ENCODE measurements at places on chromosomes 5 and 9.

DNA sequence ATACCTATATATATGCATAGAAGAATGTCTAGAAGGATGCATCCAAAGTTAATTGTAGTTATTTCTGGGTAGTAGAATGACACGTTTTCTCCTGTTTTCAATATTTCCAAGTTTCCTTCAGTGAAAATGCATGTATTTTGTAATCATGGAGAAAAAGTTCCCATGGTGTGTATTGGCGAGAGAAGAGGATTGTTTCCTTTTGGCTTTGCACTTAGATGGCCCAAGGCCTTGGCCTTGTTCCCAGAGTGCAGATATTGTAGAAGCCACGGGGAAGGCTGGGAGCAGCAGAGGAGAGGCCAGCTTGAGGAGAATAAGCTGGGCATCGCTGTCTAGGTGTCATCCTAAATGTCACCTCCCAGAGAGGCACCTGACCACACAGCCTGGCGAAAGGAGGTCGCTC is 44.0 kb downstream of the IRF1 start:
- DNase-seq = no peak

DNA sequence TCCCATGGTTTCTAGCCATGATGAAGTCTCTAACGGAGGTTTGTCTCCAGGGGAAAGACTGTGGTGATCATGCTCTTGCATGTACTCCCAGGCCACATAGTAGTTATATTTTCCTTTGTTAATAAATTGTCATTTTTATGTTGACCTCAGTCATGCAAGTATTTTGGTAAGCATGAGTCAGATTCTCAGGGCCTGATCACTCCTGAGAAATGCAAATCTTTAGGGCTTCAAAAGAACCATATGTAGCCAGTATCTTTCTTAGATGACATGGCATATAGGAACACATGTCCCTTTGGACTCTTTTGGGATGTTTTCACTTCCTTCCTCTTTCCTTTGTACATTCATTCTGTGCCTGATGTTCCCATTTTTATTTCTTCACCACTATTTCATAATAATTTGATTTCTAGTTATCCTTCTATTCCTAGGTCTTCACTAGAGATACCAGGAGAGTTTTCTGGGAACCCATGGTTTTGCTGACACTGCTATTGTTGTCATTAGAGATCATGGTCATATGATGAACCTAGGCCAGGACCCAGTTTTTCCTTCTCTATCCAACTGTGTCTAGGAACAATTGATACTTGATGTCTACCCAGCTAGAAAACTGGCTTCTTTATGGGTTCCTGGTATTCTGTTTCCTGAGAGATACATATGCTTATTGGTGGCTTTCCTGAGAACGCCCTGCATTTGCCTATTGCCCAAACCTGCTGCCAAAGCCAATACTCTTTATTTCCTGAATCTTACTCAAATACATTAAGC is 248.1 kb upstream of the NREP start:
- DNase-seq = no peak

DNA sequence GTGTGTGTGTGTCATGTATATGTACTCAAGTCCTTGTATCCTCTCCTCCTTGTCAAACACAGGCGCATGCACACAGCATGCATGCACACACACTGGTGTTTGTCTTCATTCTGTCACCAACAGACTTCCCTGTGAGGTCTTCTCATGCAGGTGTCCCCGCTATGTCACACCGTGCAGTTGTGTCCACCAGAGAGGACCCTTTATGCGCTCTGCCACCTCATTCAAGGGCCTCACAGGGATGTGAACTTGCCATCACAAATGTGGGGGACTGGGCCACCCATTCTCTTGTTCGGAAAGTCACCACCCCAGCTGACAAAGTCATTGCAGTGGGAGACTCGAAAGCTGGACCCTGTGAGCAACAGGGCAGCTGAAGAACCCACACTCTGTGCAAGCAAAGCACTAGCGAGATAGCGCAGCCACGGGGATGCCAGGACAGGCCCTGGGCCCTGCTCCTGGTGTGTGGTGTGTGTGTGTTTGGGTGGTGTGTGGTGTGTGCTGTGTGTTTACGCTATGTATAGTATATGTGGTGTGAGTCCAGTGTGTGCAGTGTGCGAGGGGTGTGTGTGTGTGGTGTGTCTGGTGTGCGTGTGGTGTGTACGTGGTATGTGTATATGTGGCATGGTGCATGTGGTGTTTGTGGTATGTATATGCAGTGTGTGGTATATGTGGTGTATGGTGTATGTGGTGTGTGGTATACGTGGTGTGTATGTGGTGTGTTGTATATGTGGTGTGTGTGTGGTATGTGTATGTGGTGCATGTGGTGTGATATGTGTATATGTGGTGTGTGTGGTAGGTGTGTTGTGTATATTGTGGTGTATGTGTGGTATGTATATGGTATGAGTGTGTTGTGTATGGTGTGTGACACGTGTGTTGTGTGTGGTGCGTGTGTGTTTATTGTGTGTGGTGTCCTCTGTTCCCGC is 30.9 kb upstream of the NXNL2 start:
- DNase-seq = no peak

- DNase-seq = no peak
Measured at GRCh38 chr9:33435821-33436277, 11.5 kb downstream of the AQP3 start.

DNA sequence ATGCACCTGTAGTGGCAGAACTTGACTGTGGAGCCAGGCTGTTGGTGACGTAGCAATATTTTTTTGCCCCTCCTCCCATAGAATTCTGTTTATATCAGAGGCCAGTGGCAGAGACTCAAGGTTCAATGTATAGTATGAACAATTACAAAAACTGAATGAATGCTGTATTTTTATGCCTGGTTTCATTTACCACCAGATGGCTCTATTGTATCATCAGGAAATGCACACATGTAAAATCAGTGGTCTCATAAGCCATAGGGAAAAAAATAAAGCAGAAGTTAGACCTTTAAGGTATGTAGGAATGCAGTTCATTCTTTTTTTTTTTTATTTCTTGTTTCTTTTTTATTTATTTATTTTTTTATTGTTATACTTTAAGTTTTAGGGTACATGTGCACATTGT is 43.6 kb downstream of the CCDC192 start:
- no peak for DNase-seq

DNA sequence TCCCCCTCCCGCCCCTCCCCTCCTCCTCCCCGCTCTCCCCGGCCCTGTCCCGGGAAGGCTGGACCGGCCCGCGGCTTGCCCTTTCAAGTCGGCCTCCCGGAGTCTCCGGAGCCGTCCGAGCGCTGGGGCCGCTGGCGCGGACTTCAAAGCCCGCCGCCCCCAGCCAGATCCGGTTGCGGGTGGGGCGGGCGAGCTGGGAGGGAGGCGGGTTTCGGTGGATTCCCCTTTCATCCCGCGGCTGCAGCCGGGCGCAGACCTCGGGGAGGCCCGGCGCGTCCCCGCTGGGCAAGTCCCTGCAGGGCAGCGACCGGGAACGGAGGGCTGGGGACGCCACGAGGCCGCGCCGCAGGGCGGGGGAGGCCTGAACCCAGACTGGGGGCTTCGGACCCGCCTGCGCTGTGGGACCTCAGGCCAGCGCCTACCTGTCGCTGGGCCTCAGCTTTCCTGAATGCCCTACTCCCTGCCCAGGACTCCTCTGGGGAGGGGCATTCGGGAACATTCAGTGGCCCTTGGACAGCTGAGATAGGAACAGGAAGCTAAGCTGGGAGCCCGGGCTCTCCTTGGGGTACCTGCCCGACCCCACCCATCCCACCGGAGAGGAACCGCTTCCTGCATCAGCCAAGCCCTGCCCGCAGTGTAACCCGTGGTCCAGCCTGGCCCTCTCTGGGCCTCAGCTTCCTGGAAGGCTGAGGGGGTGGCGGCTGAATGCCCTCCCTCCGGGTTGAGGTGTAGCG is 23.4 kb downstream of the C9orf50 start:
- no peak for DNase-seq

DNA sequence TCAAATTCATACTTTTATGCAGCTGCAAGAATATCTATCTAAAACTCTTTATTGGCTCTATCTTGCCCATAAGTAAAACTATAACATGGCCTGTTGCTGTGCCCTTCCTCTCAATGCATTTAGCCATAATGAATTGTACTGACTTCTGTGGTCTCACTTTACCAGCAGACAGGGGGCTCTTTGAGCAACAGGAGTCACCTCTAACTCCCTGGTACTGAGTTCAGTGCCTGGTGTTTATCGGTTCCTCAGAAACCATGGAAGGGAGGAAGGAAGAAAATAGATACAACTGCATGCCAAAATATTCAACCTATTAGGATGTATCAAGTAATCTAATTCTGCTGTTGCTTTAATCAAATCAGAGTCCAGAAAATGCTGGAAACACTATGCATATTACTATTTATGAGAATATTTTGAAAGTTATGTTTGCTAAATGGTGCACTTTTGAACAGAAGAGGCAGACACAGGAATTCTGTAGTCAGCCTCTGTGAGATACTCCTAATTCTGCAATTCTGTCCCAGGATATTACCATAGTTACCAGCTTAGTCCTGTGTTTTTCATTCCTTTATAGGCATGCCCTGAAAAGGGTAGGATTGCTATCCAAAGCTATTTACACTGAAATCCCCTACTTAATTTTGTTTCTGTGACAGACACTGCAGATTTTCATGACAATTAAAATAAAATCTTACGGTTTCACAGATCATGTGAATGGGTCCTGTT is 89.8 kb downstream of the CD180 start:
- no peak for DNase-seq

DNA sequence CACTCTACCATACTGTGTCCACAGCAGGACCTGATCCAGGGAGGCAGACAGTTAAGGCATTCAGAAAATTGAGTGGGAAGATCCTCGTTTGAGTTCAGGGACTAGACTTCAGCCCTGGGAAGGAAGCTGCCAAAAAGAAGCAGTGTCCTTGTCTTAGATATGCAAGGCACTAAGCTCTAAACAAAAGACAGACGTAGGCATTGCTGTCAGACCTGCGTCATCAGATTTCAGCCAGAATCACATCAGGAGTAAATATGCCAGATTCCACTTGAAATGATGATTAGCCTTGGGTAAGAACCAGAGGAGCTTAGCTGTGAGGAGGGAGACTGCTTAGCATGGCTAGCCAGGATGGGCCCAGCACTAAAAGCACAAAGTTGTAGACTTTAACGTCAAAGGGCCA is 56.7 kb downstream of the MAMDC2 start:
- DNase-seq = no peak

DNA sequence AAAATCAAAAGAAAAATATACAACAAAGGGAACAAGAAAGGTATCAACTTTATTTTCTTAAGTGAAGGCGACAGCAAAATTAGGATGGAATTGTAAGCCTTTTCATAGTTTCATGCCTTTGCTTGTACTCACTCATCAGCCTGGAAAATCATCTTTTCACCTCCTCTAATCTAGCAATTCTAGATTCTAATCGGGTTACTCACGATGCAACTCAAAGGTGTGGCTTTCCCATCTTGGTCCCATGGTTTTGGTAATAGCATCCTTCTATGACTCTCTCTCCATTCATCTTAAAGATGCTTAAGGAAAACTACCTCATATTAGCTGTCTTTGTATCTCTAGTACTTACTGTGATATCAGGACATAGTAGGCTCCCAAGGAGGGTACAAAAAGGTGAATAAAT is 30.5 kb downstream of the DNAH5 start:
- no peak for DNase-seq

DNA sequence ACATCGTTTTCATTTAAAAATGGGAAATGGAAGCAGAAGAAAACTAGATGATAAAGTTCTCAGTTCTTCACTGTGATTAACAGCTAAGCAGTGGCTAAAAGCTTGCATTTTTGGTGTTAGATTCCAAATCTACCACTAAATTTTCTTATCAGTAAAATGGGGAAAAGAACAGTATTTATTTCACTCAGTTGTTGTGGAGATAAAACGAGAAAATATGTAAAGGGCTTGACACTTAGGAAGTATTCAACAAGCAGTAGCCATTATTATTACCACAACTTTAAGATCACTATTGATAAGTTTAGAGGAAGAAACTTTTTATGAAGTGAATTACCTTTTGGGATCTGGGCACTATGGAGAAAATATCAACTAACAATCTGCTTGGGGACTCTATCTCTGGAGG is 4.5 kb downstream of the STOM start:
- DNase-seq = no peak

DNA sequence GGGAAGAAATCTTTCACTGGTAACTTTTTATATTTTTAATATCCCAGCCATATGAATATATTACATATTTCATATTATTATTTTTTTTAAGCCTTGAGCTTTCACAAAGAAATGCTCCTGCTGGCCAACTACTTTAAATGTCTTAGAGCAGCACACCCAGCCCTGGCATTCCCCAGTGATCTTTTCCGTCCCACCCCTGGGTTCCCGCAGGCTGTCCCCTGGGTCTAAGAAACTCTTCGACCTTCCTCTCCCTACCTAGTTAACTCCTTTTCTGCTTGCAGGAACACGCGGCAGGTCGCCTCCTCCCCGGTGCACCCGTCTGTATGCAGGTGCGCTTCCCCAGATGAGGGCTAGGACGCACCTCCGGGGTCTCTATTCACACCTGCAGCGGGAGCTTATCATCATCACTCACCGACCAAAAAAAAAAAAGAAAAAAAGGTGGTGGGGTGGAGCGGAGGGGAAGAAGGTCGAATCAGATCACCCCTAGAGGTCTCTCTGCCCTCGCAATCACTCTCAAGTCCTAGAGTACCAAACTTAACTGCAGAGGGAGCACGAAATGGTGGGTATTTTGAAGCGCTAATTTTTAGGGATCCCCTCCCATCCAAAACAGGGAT is 696 bp downstream of the ZFP62 start:
- no peak for DNase-seq

- DNase-seq = no peak
Measured at GRCh38 chr5:38806775-38807258, 39.0 kb upstream of the OSMR start.

DNA sequence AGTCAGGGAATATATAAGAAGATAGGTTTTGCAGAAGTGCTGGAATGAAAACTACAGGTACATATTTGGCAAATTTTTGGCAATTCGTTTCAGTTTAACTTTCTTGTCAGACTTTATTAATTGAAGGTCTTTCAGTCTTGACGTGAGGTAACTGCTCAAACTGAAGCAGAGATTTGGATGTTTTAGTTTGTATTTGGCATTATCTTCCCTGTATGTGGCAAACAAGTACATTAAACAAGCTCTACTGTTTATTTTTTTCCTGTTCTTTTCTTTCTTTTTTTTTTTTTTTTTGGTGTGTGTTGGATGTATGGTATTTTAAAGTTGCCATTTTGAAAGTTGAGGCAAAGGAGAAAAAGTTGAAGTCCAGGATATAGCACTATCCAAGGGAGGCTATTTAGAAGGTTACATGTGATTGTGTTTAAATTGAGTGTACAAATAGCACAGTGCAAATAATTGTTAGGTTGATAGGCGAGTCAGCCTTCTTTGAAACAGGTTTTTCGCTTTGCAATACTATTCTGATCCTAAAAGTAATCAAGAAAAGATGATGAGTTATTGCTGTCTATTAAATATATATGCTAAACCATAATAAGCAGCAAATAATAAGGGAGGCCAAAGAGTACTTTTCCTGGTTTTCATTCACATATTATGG is 2.2 kb downstream of the PBX3 start:
- DNase-seq = no peak

GRCh38 chr5:23742701-23743100 is 235.3 kb downstream of the PRDM9 start:
- no peak for DNase-seq

- DNase-seq = no peak
Measured at GRCh38 chr5:136032564-136032963, 3.8 kb downstream of the TGFBI start.

GRCh38 chr5:92641031-92641962 is 939.7 kb downstream of the NR2F1-AS1 start:
- no peak for DNase-seq
